Neural crest cell (in vitro differentiated cells): ENCODE measurements at places on chromosomes 16 and 17. TPM values are rescaled to one million over a fixed set of nuclear protein-coding genes. Genes with fewer than 3 reads are reported as not detected.
A peak's percentile ranks its signal among the peaks of the same experiment; 100 is the strongest.

Gene LUC7L3
- total RNA-seq, result 175 and 188 TPM in 2 replicates

Gene PPP1R1B
- not detected in 2 replicates for total RNA-seq

Gene RRAD
- 0.20 and 0.54 TPM in 2 replicates for total RNA-seq

Gene TNFRSF13B
- total RNA-seq, result not detected in 2 replicates

Gene BCL6B
- total RNA-seq, result 0.41 and 0.42 TPM in 2 replicates

Gene ITGAD
- not detected in 2 replicates for total RNA-seq

Gene CSF3
- not detected in 2 replicates for total RNA-seq

Gene PLA2G10
- not detected in 2 replicates for total RNA-seq

Gene OTOP3
- not detected in 2 replicates for total RNA-seq

Gene KRT28
- total RNA-seq, result not detected in 2 replicates

DNA sequence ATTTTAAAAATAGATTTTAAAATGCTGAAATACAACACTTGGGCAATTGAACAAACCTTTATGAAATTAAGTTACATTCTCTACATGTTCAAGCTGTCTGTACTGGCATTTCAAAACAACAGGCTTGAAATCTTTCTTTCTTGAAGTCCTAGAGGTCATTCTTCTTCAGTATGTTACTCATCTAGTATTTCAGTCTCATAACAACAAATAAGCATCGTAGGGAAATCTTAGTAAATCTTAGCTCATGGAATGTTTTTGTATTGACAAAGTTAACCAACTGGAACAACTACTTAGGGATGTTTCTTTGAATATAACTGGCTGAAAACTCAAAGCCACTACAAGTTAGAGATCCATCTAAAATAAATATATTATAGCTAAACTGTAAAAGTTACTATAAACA, 96.6 kb downstream of the KIF2B start:
- no peaks in the 10 kb centered on the region for H3K36me3 ChIP-seq
- H3K27me3 ChIP-seq, result no peaks in the 10 kb centered on the region
- DNase-seq, result no peak
- peaks cover 10% of the 10 kb centered on the region for H3K4me1 ChIP-seq
- no peak overlapping the region for H3K4me3 ChIP-seq
- H3K27ac ChIP-seq, result no peak overlapping the region

GRCh38 chr16:869823-870641, 69.5 kb upstream of the GNG13 start:
- no peak for DNase-seq
- H3K27ac ChIP-seq, result no peak overlapping the region
- H3K4me1 ChIP-seq, result no peaks in the 10 kb centered on the region
- no peaks in the 10 kb centered on the region for H3K36me3 ChIP-seq
- no peak overlapping the region for H3K4me3 ChIP-seq

GRCh38 chr16:2535625-2536013, 2.2 kb upstream of the PDPK1 start:
- peak overlapping the region; percentile 76 for H3K4me3 ChIP-seq
- H3K4me1 ChIP-seq, result peaks cover 47% of the 10 kb centered on the region
- no peak for DNase-seq
- peaks cover 17% of the 10 kb centered on the region for H3K27me3 ChIP-seq

- no peaks in the 10 kb centered on the region for H3K27me3 ChIP-seq
- H3K27ac ChIP-seq, result peak overlapping the region; percentile 79
- no peak overlapping the region for H3K4me3 ChIP-seq
- DNase-seq, result peak; percentile 78
Observed at GRCh38 chr17:40075201-40075941, 12.6 kb downstream of the THRA start.

DNA sequence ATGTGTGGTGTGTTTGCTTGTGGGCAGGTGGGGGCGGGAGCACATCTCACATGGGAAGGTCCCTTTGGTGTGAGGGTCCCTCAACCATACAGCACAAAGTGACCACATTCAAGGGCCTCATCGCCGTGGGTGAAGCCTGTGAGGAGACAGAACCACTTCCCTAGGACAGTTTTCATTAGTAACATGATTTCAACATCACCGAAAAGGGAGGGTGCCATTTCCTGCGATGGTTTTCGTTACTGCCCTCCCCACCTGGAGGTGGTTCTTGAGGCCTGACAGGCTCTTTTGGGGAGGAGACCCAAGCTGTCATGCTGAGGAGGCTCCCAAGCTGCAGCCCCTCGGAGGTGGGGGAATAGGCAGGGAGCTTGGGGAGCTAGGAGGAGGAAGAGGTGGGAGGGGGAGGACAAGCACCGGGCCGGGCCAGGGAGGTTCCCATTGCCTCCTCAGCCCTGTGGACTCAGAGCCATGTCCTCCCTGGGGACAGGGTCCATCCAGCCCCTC, 9.5 kb downstream of the CD300LB start:
- H3K27ac ChIP-seq, result no peak overlapping the region
- H3K4me3 ChIP-seq, result no peak overlapping the region
- H3K4me1 ChIP-seq, result no peaks in the 10 kb centered on the region
- H3K27me3 ChIP-seq, result peaks cover 51% of the 10 kb centered on the region

DNA sequence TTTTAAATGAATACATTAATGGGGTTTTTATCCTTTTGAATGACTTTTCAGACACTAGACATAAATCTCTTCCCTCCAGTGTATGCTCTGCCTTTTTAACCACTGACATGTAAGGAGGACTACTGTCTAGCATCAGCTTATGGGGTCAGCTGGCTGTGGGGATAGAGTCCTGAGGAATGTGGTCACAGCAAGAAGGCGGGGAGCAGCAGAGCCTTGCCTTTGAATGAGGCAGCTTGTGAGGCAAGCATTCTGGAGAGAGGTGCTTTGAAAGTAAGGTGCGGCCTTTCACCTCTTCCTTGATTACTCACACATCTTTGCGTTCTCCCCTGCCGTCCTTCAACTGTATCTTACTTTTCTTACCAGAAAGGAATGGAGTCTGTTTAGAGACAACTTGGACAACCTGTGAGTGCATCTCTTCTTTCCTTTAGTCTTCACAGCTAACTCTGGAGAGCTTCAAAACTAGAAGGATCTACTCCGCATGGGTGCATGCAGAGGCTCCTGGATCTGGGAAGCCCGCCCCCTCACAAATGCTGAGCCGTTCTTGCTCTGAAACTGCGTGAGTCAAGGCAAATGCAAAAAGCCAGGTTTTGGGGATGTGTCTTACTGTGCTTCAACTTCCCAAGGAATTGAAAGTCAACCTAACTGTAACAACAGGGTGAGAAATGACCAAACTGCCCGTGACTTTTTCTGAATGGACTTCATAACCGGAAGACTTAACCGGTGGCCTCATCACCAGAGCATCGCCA, 49.9 kb downstream of the ADCY7 start:
- no peak overlapping the region for H3K27ac ChIP-seq
- H3K4me3 ChIP-seq, result no peak overlapping the region
- no peak for DNase-seq
- H3K36me3 ChIP-seq, result peaks cover 22% of the 10 kb centered on the region
- peaks cover 9% of the 10 kb centered on the region for H3K4me1 ChIP-seq

DNA sequence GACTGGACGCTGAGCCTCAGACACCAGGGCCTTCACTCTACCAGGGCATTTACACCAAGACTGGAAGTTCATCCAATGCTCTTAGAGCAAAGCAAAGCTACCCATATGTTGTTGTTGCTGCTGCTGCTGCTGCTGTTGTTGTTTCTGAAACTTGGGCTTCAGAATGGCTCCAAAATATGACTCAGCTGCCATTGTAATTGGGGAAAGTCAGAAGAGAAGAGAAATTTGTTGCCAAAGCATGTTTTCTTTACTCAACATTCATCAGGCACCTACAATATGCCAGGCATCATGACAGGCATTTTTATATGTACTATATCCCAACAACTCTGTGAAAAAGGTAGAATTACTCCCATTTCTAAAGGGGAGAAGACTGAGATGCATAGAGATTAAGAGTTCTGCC, 11.9 kb downstream of the KRT32 start:
- peaks cover 6% of the 10 kb centered on the region for H3K27me3 ChIP-seq
- DNase-seq, result no peak
- no peak overlapping the region for H3K4me3 ChIP-seq
- H3K4me1 ChIP-seq, result no peaks in the 10 kb centered on the region
- no peak overlapping the region for H3K27ac ChIP-seq

DNA sequence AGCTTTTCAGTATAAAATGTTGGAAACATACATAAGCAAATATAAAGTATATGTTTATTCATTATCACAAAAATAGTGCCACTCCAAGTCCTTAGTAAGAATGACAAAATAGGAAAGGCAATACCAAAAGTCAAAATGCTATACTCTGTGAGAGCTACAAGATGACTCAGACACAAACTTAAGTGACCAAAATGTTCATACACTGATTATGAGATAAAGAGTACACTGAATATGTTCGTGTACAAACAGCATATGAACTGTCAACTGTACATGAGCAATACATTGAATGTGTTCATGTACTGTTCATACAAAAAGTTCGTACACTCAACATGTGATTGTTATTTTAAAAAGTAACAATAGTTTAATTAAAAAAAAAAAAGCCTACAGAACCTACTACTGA, 103.3 kb downstream of the CA4 start:
- no peaks in the 10 kb centered on the region for H3K27me3 ChIP-seq
- DNase-seq, result no peak
- H3K4me1 ChIP-seq, result peaks cover 18% of the 10 kb centered on the region
- peaks cover 6% of the 10 kb centered on the region for H3K36me3 ChIP-seq

GRCh38 chr17:60403962-60404361, 12.0 kb upstream of the USP32 start:
- no peak overlapping the region for H3K27ac ChIP-seq
- no peak for DNase-seq
- H3K36me3 ChIP-seq, result no peaks in the 10 kb centered on the region
- H3K27me3 ChIP-seq, result no peaks in the 10 kb centered on the region
- no peak overlapping the region for H3K4me3 ChIP-seq

DNA sequence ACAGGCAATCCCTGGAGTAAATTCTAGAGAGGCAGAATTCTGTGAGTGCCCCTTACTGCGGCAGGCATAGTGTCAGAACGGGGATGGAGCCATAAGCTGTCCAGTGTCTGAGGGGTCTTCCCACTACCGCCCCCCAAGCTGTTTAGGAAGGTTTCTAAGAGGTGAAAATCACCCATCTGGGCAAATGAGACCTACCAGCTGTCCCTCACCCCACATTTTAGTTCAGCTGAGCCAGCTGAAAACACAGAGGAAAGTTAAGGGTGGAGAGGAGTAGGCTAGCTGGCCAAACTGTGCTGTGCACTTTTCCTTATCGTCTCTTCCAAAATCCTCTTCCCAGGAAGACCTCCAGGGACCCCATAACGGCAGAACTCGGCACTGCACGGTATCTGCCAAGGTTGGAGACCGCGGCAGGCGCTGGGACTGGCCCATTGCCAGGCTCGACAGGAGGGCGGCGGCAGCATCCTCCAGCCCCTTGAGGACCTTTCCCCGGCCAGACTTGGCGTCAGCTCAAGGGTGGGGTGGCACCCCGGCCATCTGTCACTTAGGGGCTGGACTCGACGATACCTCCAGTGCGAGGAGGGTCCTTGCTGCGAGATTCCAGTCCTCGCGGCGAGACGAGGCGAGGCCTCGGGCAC, 955 bp downstream of the ACLY start:
- H3K27ac ChIP-seq, result peak overlapping the region; percentile 83
- DNase-seq, result peak; percentile 20
- H3K36me3 ChIP-seq, result peaks cover 4% of the 10 kb centered on the region
- peaks cover 59% of the 10 kb centered on the region for H3K4me1 ChIP-seq
- no peaks in the 10 kb centered on the region for H3K27me3 ChIP-seq
- peak overlapping the region; percentile 96 for H3K4me3 ChIP-seq

GRCh38 chr17:28469376-28469775, 4.1 kb upstream of the SLC13A2 start:
- no peak overlapping the region for H3K27ac ChIP-seq
- no peaks in the 10 kb centered on the region for H3K36me3 ChIP-seq
- no peak overlapping the region for H3K4me3 ChIP-seq
- peaks cover 21% of the 10 kb centered on the region for H3K27me3 ChIP-seq
- no peaks in the 10 kb centered on the region for H3K4me1 ChIP-seq
- DNase-seq, result no peak

DNA sequence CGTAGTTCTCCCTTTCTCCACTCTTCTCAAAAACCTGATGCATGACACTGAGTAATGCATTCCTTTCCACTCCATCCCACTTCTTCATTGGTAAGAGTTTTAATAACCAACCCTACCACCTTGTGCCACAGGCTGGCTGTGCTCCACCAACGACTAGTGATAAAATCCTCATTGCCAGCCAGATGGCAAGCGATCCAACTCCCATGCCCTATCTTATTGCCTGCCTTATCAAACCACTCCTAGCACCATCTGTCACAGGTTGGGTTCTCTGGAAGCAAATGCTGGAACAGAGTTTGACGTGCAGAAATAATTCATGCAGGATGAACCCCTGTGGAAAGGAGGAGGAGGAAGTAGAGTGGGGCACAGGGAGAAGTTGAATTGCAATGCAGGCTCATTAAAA, 99.5 kb downstream of the CHD9NB start:
- no peak overlapping the region for H3K27ac ChIP-seq
- no peak for DNase-seq
- H3K4me1 ChIP-seq, result no peaks in the 10 kb centered on the region
- H3K4me3 ChIP-seq, result no peak overlapping the region

GRCh38 chr17:73261952-73262675, 434 bp upstream of the CPSF4L start:
- DNase-seq, result peak; percentile 48
- peak overlapping the region; percentile 95 for H3K27ac ChIP-seq
- H3K36me3 ChIP-seq, result no peaks in the 10 kb centered on the region
- H3K27me3 ChIP-seq, result peaks cover 51% of the 10 kb centered on the region
- peak overlapping the region; percentile 54 for H3K4me3 ChIP-seq

DNA sequence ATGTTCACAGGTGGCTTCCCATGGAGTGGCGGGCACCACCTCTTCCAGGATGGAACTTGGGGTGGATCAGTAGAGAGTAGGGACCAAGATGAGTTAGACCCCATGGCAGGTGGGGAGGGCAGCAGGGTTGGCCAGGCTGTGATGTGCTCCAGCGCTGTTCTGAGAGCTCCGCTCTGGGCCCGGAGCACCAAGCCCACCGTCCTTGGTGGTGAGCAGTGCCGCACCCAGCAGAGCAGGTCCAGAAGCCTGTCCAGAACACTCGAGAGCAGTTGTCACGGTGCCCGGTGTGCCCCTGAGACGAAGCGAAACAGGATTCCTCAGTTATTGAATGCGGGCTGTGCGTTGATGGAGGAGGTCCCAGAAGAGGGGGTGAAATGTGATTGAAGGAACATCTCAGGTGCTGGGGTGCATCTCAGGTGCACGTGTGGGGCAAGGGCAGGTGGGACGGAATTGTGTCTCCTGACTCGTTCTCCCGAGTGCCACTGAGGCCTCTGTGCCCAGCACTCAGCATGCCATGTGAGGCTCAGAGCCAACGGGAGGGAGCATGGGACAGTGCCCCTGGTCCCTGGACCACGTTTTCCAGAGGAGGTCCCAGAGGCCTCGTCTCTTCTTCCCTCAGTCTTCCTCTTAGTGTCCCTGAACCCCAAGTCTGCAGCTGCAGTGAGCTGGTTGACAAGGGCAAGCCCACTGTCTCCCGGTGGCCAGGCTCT, 39.5 kb downstream of the COX4I1 start:
- DNase-seq, result no peak
- H3K4me3 ChIP-seq, result no peak overlapping the region
- H3K4me1 ChIP-seq, result no peaks in the 10 kb centered on the region
- peaks cover 29% of the 10 kb centered on the region for H3K27me3 ChIP-seq
- no peak overlapping the region for H3K27ac ChIP-seq

GRCh38 chr17:33142705-33143299, 150.3 kb downstream of the ASIC2 start:
- peaks cover 44% of the 10 kb centered on the region for H3K27me3 ChIP-seq
- no peaks in the 10 kb centered on the region for H3K4me1 ChIP-seq
- H3K4me3 ChIP-seq, result no peak overlapping the region
